ENCODE measurements at places on chromosomes 11 and 22.
A peak's percentile ranks its signal among the peaks of the same experiment; 100 is the strongest.

GRCh38 chr22:24002272-24002671, 3.0 kb downstream of the GSTT4 start:
- DNase-seq: no peak

- DNase-seq: no peak
These were observed 11.3 kb upstream of the PIM3 start for GRCh38 chr22:49948958-49949913.

GRCh38 chr22:22219140-22219996, 25.2 kb upstream of the VPREB1 start:
- DNase-seq: no peak

DNA sequence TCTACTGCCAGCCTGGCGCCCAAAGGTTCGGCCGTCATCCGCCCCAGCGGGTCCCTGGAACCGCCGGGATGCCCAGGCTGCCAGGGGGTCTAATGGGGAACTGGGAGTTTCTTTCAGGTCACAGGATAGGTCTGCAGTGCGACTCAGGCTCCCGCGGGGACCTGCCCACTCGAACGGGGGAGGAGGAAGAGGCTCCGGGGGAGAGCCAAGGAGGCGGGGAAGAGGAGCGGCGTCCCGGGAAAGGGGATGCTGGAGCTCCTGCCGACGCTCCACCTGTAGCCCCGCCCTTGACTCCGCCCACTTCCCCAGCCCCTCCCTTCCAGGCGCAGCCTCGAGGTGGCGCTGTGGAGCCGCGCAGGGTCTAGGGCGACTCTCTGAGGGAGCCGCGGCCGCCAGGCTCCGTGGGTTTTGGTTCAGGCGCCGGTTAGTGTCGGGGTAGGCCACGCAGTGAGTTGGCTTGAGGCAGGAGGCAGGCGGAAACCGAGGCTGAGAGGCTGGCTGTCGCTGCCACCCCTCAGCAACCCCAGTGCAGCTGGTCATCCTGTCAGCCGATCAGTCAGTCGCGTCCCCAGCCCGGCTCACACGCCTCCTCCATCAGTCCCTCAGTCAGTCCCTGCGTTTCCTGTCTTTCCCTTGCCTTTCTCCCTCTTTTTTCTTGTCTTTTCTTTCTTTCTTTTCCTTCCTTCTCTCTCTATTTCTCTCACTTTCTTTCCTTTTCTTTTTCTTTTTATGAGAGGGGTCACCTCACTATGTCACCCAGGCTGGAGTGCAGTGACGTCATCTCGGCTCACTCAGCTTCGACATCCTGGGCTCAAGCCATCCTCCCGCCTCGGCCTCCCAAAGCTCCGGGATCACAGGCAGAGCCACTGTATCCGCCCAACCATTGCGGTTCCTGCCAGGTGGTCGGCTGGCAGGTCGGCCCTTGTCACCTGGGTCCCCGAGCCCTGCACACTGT, 26.4 kb downstream of the YWHAH start:
- DNase-seq: peak; percentile 83

GRCh38 chr22:26494506-26494905, 10.8 kb downstream of the SRRD start:
- no peak for DNase-seq

- no peak for DNase-seq
These were observed 5.9 kb downstream of the TMPRSS13 start for GRCh38 chr11:117923275-117923674.

DNA sequence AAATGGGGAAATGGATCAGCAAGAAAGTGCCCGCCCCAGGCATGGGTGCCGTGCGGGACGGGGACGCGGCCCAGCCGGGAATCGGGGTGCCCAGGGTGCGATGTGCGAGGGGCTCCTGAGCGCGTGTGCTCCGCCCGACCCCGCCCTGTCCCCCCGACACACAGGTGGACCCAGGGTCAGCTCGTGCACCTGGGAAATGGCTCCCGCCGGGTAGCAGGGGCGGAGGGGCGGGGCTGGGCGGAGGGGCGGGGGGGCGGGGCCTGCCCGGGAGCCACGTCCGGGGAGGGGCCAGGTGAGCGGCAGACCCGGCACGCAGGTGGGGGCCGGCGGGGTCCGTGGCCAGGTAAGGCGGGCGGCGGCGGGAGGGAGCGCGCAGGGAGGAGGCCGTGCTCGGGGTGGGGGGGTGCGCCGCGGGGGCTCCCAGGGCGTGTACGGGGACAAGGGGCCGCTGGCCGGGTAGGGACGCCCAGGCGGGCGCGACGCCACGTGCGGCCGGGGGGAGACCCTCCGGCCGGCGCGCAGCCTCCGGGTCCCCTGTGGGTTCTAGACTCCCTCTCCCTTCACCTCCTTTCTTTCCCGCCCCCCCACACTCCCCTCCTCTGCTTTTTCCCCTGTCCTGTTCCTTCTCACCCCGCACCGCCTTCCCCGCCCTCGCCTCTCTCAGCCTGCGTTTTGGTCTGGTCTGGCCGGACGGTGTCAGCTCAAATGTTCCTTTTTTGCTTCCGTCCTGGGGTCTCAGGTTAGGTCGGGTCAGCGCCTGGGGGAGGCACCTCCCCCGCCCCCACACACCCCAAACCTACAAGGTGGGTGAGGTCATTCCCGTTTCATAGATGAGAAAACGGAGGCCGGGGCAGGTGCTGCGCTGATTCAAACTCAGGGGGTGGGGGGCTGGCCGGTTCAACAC, at the start of gene ARHGAP8:
Gene ARHGAP8 (plus strand): TSS at position 291 of the 904 bp plus-strand sequence. CDS start 33,953 bp downstream, outside the sequence.
- no peak for DNase-seq

DNA sequence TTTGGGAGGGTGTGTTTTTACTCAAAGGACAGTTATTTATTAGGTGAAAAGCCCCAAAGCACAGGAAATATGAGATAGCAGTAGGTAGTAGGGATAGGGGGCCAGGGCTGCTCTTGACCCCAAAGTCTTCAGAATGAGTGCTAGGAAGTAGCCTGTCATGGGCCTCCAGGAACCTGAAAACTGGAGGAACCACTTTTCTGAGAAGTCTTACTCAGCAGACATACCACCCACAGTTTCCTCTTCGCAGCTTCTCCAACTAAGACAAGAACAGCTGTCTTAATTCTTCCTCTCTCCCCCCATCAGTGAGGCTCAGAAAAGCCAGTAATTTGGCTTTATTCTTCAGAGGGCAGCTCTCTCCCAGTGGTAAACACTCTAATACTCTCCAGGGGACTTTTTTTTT, 84.0 kb upstream of the CTSC start:
- DNase-seq: no peak

DNA sequence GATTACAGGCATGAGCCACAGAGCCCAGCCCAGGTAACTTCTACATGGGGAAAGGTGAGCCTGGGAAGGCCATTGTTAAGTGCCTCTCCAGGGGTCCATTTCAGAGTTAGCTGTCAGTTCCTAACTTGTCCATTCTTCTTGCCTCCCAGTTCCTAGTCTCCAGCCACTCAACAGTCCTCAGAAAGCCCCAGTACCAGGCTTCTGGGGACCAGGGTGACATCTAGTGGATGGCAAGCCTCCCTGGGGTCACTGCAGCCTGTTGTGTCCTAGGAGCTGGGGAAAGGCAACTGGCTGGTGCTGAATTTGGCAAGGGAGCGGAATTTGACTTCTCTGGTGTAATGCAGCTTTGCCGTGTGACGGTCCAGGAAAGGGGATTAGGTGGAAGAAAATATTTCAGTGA, 2.1 kb downstream of the LGALS12 start:
- peak; percentile 68 for DNase-seq

DNA sequence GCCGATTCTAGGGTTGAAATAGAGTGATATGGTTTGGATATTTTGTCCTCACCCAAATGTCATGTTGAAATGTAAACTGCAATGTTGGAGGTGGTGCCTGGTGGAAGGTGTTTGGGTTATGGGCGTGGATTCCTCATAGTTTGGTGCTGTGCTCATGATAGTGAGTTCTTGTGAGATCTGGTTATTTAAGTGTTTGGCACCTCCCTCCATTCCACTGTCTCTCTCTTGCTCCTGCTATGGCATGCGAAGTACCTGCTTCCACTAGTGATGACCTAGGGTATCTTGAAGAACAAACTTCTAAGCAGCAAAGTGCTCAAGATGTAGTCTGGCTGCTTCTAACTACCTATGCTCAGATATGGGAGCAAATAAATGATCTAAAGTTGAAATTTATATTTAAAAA, 56.0 kb upstream of the TSPAN18 start:
- DNase-seq: no peak

GRCh38 chr11:100575860-100576717, 111.0 kb upstream of the ARHGAP42 start:
- DNase-seq: no peak

- no peak for DNase-seq
These were observed 233.1 kb downstream of the CSNK2A3 start for GRCh38 chr11:11119917-11120316.

- no peak for DNase-seq
These were observed 65.9 kb upstream of the HMGXB4 start for GRCh38 chr22:35191412-35191811.

GRCh38 chr11:132644520-132645239, 887.6 kb downstream of the OPCML start:
- DNase-seq: no peak

- no peak for DNase-seq
These were observed 76.6 kb upstream of the LMO1 start for GRCh38 chr11:8340296-8340695.

GRCh38 chr11:10777806-10778205, 26.8 kb downstream of the CTR9 start:
- DNase-seq: no peak

DNA sequence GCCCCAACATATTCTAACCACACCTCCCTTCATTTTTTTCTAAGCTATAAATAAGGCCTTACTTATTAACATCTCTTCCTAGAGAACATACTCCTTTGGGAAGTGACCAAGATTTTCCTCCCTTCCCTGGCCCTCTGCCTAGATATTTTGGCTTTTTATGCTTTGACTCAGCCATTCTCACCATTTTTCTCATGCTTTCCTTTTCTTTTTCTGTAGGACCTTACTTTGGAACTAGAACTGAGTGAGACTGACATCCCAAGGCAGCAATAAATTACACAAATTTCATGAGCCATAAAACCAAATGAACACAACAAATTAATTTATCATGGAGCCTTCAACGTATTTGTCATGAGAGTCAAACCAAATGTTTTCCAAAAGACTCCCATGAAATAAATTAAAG, 142.7 kb upstream of the CTSC start:
- DNase-seq: no peak

DNA sequence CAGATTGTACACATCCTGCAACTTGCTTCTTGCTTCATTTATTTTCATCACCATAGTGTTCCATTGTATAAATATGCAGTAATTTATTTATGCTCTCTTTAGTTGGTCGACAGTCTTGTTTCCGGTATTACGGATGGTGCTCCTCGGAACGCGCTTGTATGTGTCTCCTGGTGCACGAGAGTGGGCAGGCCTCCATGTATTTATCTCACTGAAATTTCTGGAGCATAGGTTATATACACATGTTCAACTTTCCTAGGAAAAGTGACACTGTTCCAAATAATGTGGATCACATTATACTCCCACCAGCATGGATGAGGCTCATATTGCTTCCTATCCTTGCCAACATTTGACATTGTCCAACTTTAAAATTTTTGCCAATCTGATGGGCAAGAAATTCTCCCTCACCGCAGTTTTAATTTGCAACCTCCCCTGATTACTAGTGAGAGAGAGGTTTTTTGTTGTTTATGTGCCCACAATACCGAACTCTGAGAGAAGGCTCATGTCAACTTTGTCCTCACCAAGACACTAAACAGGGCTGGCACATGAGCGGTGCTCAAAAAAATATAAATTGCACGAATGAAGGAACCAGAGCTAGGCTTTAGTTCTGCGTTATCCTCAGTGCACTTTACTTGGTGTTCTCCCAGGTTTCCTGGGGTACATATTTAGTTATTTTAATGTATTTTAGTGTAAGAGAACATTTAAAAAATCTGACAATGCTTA, 3.8 kb downstream of the CSNK2A3 start:
- no peak for DNase-seq

GRCh38 chr11:130487924-130488815, 39.7 kb downstream of the ADAMTS15 start:
- DNase-seq: no peak

DNA sequence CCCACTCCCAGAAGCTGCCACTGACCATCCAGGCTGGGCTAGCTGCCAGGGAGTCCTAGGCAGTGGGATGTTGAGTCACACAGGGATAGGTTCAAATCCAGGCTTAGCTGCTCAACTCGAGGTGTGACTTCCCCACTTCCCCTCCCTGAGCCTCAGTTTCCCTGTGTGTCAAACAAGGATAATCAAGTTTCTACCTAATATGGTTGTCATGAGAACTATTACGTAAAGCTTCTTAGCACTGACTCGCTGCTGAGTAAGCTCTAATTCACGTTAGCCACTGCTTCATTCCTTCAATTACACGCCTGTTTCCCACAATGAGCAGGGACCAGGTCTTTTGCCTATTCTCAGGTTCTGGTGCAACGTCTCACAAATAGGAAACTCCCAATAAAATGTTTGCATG, 67.7 kb downstream of the SEZ6L start:
- DNase-seq: no peak

DNA sequence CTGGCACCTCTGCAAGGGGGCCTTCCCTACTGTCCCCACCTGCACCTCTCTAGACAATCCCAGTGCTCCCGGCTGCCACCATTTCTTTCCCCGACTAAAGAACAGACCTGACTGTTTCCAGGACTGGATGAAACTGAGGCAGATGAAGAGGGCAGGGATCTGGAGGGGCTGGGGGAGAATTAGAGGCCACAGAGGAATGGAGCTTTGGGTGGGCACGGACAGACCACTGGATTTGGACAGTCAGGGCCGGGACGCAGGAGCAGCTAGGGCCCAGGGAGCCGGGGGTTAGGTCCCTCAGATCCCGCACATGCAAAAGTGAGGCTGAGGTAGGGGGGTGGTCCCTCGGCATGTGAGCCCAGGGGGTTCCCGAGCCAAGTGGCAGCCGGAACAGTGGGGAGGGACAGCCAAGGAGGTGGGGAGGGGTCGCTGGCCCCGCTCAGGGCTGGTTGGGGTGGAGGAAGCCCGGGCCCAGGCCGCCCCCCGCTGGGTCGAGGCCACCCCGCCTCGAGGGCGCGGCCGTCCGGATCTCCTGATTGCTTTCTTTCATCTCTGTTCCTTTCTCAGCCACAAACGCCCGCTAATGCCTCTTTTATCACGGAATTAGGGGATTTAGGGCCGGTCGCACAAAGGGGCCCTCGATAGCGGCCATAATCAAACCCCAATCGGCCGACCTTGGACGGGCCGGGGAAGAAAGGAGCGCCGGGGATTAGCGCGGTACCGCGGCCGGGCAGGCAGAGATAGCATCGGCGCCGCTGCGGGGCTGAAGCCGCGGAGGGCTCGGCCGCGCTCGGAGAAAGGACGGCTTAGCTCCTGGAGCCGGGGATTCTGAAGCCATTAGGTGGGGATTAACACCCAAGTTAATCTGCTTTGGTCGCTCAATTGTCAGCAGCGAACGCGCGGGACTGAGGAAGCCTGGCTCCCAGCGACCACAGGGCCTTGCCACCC, 9.3 kb downstream of the SLC25A1 start:
- no peak for DNase-seq

DNA sequence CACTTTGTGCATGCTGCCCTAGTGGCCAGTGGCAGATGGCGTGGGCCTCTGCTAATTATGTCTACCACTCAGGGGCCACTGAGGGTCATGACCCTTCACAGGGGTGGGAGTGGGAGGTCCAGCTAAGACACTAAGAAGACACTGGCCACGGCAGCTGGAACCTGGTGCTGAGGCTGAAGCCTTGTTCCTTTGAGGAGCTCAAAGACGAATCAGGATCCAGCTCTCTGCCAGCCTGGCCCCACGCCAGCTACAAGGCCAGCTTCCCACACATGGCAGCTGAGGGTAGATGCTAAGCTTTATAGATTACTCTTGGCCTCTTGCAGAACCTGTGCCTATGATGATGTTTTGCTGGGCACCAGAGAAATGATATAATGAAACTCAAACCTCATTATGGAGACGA, 226.3 kb downstream of the DSCAML1 start:
- peak; percentile 29 for DNase-seq

GRCh38 chr11:44930588-44931302, 19.9 kb downstream of the TP53I11 start:
- DNase-seq: no peak
